Left lung (tissue), 14 donors: ENCODE measurements at places on chromosomes 3 and 15. TPM values are rescaled to one million over a fixed set of nuclear protein-coding genes. Genes with fewer than 3 reads are reported as not detected.

DNA sequence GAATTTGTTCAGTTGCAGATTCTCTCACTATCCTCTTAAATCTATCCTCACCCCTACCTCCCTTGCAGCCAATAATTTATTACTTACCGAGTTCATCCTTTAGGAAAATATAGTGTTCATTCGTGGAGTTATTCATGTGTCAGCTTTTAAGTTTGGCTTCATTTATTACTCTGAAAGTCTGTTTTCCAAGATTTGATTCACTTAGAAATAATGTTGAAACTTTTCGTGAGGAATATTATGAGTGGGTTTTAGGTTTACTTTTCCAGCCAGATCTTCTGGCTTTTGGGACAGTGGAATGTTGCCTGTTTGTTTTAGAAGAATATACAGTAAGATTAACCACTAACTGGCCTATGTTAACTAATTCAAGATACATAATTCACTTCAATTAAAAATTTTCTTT is 161.0 kb upstream of the CGNL1 start:
- peak overlapping the region; percentile 49 for H3K27ac ChIP-seq
- H3K27me3 ChIP-seq, result no peaks in the 10 kb centered on the region
- DNase-seq, result no peak

DNA sequence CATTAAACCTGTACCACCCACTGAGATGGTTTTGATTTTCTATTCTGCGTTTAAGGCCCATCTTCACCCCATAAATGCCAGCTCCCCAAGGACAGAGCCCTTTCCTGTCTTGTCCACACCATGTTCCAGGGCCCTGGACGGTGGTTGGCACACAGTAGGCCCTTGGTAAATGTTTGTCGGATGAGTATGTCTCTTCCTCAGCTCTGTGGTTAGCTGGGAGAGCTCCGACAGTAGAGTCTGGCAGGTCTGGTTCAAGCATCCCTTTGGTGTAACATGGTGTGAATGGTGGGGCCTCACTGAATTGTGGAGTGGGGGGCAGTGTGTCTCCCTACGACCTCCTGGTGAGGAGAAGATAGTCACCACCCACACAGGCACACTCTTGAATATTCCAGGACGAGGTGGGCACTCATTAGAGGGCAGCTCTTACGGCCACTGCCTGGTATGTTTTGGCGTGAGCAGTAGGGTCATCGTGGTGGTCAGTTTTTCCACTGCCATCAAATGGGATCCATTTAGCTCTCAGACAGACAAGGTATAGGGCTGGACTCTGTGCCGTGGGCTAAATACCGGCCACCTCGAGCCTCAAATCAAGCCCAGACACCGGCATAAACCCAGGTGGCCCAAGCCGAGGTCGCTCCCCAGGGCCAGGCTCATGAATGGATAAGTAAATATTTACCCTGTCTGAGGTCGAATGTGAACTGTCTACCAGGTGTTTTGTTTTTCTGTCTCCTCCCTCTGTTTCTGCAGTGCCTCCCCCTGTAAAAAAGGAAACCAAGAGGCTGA is 61.3 kb downstream of the SMAD3 start:
- no peak overlapping the region for H3K4me3 ChIP-seq
- no peak for DNase-seq
- H3K27me3 ChIP-seq, result no peaks in the 10 kb centered on the region
- H3K4me1 ChIP-seq, result peaks cover 83% of the 10 kb centered on the region
- no peaks in the 10 kb centered on the region for H3K36me3 ChIP-seq

DNA sequence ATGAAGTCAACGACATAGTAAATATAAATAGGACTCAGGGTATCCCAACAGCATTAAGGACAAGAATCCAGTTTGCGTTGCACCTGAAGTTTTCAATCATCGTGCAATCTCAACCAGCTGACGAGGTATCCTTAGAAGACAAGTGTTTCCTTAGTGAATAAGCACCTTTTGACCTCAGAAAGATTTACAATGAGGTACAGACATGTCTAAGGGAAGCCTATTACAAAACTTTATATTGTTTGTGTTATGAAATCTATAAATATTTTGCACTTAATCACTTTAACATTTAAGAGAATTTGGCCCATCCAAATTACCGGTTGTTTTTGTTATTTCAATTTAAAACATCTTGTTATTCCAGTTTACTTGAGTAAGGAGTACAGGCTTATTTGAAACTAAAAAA is 64.9 kb upstream of the PRICKLE2 start:
- no peaks in the 10 kb centered on the region for H3K36me3 ChIP-seq
- H3K4me3 ChIP-seq, result no peak overlapping the region
- H3K27ac ChIP-seq, result no peak overlapping the region
- H3K27me3 ChIP-seq, result no peaks in the 10 kb centered on the region

DNA sequence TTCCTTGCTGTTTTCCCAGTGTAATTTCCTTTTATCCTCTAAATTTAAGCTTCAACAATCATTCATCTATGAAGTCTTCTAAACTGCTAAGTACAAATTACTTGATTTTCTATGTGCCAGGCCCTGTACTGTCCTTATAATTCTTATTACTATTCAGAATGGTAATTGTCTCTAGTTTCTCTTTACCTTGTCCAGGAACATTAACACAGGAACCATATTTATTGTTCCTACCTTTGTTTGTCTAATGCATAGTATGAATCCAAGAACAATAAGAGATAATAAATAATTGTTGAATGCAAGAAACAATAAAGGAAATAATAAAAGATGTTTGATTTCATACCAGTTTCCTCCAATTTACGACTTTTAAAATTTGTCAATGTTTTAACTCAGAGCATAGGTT is 1083.2 kb downstream of the ROBO2 start:
- no peaks in the 10 kb centered on the region for H3K27me3 ChIP-seq
- no peak for DNase-seq
- no peak overlapping the region for H3K4me3 ChIP-seq
- no peaks in the 10 kb centered on the region for H3K36me3 ChIP-seq
- no peaks in the 10 kb centered on the region for H3K4me1 ChIP-seq
- H3K27ac ChIP-seq, result no peak overlapping the region

DNA sequence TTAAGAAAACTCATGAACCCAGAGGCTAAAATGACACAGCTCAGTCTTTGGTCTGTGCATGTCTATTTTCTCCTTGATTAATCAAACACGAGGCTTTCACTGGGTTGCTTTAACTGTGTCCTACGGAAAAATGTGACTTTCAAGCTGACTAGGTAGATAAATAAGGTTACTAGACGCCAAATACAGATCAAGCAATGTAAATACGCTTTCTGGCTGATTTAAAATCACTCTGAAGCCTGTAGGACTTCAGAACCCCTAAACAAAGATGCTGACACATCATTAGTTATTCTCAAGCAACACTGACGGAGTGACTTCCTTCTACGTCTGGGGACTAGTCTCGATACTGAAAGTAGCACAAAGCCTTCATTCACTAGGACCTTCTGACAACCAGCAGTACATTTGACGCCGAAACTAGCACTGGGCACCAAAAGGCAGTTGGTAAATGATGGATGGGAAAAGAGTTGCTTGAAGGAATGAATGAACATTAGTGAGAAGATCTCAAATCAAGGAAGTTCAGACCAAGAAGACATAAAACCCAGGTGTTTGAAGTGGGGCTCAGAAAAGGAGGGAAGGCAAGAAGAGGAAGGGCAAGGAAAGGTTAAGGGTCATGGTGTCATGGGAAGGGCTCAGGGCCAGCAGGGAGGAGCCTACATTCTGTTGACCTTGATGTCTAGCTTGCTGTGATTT is 67.1 kb upstream of the CDV3 start:
- no peak overlapping the region for H3K4me3 ChIP-seq
- H3K27me3 ChIP-seq, result no peaks in the 10 kb centered on the region
- H3K27ac ChIP-seq, result peak overlapping the region; percentile 26
- no peak for DNase-seq
- H3K4me1 ChIP-seq, result no peaks in the 10 kb centered on the region
- H3K36me3 ChIP-seq, result no peaks in the 10 kb centered on the region

GRCh38 chr3:14640157-14640562 is 11.4 kb upstream of the CCDC174 start:
- peaks cover 84% of the 10 kb centered on the region for H3K27me3 ChIP-seq
- no peak overlapping the region for H3K27ac ChIP-seq

- H3K36me3 ChIP-seq, result no peaks in the 10 kb centered on the region
- peak; percentile 4 for DNase-seq
- H3K27me3 ChIP-seq, result no peaks in the 10 kb centered on the region
- no peak overlapping the region for H3K27ac ChIP-seq
- H3K4me1 ChIP-seq, result no peaks in the 10 kb centered on the region
These were observed 110.8 kb upstream of the SMAD3 start for GRCh38 chr15:66954601-66955000.

DNA sequence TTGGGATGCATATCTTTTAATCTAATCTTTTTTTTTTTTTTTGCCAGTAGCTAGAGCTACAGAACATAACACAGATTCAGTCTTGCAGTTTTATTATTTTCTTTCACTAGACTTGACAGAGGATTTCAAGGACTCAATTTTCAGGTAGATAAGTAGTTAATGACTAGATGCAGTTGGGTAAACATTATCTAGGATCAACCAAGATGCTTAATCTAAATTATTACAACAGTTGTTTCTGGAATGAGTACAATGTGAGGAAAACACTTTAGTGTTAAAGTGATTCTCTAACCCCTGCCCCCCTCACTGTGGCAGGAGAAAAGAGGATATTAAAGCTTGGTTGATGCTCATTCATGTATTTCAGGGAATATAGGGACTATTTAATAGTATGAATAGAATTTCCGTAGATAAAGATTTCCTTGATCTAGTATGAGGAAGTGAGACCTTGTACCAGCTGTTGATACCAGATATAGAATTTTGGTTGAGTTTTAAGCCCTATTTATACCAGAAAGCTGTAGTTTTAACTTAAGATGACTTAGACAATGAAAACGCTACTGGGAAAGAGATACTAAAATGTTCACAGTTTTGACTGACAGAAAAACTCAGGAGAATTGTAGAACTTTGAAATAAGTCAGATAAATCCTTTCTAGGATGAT is 389.0 kb upstream of the C2CD4B start:
- H3K4me1 ChIP-seq, result no peaks in the 10 kb centered on the region
- no peaks in the 10 kb centered on the region for H3K27me3 ChIP-seq
- no peak overlapping the region for H3K4me3 ChIP-seq
- no peak for DNase-seq
- no peak overlapping the region for H3K27ac ChIP-seq

- no peak overlapping the region for H3K4me3 ChIP-seq
- H3K27ac ChIP-seq, result no peak overlapping the region
- no peaks in the 10 kb centered on the region for H3K4me1 ChIP-seq
- no peaks in the 10 kb centered on the region for H3K27me3 ChIP-seq
These were observed 70.7 kb downstream of the CACNA2D3 start for GRCh38 chr3:54193093-54193492.

DNA sequence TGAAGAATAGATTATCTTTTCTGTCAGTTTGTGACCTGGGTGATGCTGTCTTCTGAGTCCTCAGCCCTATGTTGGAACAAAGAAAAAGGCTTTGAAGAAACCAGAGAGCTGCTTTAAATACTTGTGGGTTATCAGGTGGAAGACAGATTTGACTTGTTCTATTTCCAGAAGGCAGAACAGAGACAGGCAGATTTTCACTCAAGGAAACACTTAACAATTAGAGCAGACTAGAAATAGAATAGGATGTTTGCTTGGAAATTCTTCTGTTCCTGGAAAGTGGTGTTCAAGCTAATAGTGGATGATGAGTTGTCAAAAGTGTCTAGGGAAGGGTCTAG is 219.4 kb downstream of the UBE2E2 start:
- no peaks in the 10 kb centered on the region for H3K36me3 ChIP-seq
- no peaks in the 10 kb centered on the region for H3K27me3 ChIP-seq
- peaks cover 4% of the 10 kb centered on the region for H3K4me1 ChIP-seq

- no peaks in the 10 kb centered on the region for H3K27me3 ChIP-seq
These were observed 49.5 kb downstream of the HEG1 start for GRCh38 chr3:125006291-125006731.

- no peak overlapping the region for H3K27ac ChIP-seq
- DNase-seq, result no peak
- peaks cover 30% of the 10 kb centered on the region for H3K27me3 ChIP-seq
- no peaks in the 10 kb centered on the region for H3K36me3 ChIP-seq
These were observed 29.8 kb upstream of the ALDH1A3 start for GRCh38 chr15:100849855-100850218.

DNA sequence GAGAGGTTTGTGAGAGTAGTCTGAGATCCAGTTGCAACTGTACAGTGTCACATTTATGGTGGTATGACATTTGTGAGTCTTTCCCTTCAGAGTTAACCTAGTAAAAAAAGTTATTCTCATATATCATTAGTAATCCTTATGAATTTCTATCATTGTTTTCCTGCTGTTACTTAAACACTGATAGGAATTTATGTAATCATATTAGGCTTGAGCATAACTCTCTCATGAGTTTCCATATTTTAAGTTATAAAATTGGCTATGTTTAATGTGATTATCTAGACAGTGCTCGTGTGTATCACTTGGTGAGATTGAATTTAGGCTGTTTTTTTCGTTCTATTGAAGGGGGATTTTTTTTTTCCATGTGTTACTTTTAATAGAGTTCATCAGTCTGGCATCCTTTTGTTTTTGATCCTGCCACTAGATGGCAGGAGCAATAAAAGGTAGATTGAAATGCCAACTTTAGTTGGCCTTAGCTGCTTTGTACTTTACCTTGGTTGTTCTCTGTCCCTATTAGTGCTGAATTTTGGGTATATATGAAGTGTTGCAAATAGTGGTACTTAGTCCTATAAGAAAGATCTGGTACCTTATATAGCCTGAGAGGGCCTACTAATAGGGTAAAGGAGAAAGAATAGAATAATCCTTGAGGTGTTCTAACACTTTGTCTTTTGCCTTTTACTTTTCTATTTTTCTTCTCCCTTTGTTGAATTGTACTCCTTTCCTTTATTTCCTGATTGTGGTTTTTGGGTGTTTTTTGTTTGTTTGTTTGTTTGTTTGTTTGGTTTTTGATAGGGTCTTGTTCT is 17.9 kb downstream of the STT3B start:
- no peaks in the 10 kb centered on the region for H3K27me3 ChIP-seq
- peaks cover 6% of the 10 kb centered on the region for H3K4me1 ChIP-seq
- peak; percentile 29 for DNase-seq
- H3K27ac ChIP-seq, result no peak overlapping the region
- H3K4me3 ChIP-seq, result no peak overlapping the region
- no peaks in the 10 kb centered on the region for H3K36me3 ChIP-seq

GRCh38 chr3:178300441-178300959 is 235.7 kb upstream of the KCNMB2 start:
- H3K4me3 ChIP-seq, result no peak overlapping the region
- DNase-seq, result no peak
- H3K36me3 ChIP-seq, result no peaks in the 10 kb centered on the region
- no peaks in the 10 kb centered on the region for H3K27me3 ChIP-seq

DNA sequence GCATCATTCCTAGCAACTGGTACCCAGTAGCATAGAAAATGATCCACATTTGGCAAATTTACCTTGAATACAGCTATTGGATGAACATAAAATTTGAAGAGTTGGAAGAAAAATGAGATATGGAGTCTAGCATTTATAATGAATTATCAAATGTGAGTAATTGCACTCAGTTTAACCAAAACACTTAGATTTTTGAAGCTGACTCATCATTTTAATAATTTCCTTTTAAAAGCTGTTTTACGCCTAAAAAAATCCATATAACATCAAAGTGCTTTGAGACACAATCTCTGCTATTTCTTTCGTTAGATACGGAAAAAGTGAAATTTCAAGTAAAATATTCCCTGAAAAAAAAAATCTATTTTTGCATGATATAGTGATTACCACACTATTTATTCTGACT is 767.4 kb downstream of the ROBO2 start:
- no peaks in the 10 kb centered on the region for H3K27me3 ChIP-seq
- DNase-seq, result no peak
- H3K27ac ChIP-seq, result no peak overlapping the region
- no peaks in the 10 kb centered on the region for H3K4me1 ChIP-seq
- H3K36me3 ChIP-seq, result no peaks in the 10 kb centered on the region

GRCh38 chr3:87501076-87501475 is 224.7 kb upstream of the POU1F1 start:
- no peaks in the 10 kb centered on the region for H3K4me1 ChIP-seq
- no peak overlapping the region for H3K4me3 ChIP-seq
- H3K36me3 ChIP-seq, result no peaks in the 10 kb centered on the region

Gene CHRNA5
- 2.5 TPM for total RNA-seq

Gene EPHB1
- 1.1 TPM for total RNA-seq

Gene MYL3
- total RNA-seq, result 4.9 TPM

Gene TMEM40
- total RNA-seq, result 1.4 TPM

Gene VPS18
- total RNA-seq, result 26.3 TPM

Gene PSTPIP1
- total RNA-seq, result 52.9 TPM

Gene ALS2CL
- 74.4 TPM for total RNA-seq
